SK-N-SH treated with all-trans-retinoic acid at 6 μM for 48 hours (cell line): ENCODE measurements at places on chromosomes 4 and X.

- no peak for ATAC-seq
Observed at GRCh38 chrX:103081051-103081450, 11.9 kb downstream of the NXF3 start.

DNA sequence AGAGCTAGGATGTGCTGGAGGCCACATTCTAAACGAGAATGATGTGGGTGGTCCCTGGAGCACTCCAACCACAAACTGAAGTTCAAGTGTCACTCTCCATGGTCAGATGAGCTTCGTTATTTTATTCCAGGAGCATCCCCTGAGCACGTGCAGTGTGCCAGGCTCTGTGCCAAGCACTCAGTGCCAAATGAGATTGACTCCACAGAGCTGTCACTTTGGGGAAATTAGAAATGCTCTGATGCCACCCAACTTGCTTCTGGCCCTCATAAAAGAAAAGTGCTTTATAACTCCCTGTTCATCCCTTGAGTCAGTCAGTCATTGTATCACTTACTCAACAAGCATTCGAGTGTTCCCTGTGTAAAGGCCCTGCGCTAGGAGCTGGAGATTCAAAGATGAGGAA, 91.2 kb downstream of the RTL5 start:
- no peak for ATAC-seq

DNA sequence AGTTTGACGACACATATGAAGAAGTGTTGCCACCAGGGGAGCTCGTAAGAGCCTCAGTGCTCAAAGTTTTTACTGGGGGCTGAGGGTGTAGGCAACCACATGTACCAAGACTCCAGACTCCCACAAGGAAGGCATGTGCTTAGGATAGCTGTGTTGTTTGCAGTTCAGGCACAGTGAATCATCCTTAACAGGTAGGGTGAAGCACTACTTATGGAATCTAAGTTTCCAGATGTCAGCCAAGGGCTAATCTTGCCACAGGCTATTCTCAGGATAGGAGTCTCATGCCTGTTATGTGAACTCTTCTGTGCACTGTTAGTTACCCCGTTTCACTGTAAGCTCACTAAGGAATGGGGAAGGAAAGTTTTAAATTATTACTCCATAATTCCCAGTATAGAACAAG, 202.6 kb downstream of the TMA16 start:
- ATAC-seq, result no peak; the same call in 2 of the 3 replicates

DNA sequence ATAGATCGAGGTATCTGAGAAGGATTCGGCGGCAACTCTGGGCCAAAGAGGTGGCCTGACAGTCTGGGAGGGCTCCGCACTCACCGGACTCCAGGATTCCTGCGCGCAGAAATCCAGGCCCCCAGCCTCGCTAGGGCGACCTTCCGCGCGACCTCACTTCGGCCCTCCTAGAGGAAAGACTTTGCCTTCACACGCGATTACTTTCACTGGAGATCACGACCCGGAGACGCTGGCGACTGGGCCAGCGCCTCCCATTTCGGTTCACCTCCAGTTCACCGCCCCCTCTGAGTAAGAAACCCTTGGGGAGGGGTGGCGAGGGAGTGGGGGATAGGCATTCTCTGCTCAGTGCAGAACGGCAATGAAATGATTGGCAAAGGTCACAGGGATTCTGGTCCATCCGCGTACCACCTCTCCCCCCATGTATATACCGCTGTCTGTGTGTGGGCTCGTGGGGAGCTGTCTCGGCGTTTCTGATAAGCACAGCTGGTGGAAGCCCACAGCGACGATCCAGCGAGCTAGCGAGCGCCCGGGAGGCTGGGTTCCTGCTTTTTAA, 2.5 kb downstream of the POU3F4 start:
- no peak for ATAC-seq

GRCh38 chr4:120830204-120830603, 92.3 kb downstream of the PRDM5 start:
- ATAC-seq, result peak; percentile 55; the same call in 1 of the 3 replicates

- ATAC-seq, result no peak
Observed at GRCh38 chrX:12489341-12489740, 301.9 kb upstream of the PRPS2 start.

GRCh38 chrX:137847376-137847775, 281.4 kb downstream of the ZIC3 start:
- ATAC-seq, result no peak
